Mesenteric fat pad (tissue), 1 donor: ENCODE measurements at places on chromosomes 12 and 14.

DNA sequence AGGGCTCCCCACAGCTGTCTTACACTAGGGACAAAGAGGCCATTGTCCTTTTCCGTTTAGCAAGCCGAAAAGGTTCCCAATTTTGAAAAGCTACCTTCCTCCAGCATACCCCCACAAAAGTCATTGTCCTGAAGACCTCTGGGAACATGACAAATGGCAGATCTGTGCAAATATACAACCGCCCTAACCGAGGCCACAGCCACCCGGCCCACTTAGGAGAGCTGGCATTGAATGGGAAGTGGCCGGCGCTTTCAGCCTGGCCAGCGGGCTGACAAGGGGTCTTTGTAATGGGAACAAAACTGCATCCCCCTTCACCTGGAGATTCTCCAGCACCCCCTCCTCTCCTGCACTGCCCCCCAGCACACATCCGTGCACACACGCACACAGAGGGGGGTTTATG, 48.1 kb upstream of the VASH1 start:
- DNase-seq: no peak

GRCh38 chr12:4974217-4974616, 64.5 kb downstream of the KCNA1 start:
- DNase-seq: no peak

- DNase-seq: no peak
These were observed 906 bp downstream of the MARK3 start for GRCh38 chr14:103385929-103386712.

GRCh38 chr12:51811203-51812202, 37.0 kb downstream of the FIGNL2 start:
- no peak for DNase-seq

DNA sequence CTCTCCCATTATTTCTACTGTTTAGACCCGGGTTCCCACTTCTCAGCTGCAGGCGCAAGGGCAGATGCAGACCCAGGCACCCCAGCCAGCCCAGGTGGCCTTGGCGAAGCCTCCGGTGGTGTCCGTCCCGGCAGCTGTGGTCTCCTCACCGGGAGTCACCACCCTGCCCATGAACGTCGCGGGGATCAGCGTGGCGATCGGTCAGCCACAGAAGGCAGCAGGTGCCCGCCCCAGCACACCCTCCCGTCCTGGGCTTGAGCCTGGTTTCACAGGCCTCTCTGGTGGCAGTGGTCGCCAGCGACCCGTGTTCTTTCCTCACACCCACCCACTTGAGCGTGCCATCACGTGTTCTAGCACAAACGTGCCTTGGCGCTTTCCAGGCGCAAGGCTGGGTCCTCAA, 77.4 kb downstream of the DDX51 start:
- DNase-seq: no peak

- peak; percentile 67 for DNase-seq
These were observed 61.6 kb downstream of the BEGAIN start for GRCh38 chr14:100525615-100526014.

DNA sequence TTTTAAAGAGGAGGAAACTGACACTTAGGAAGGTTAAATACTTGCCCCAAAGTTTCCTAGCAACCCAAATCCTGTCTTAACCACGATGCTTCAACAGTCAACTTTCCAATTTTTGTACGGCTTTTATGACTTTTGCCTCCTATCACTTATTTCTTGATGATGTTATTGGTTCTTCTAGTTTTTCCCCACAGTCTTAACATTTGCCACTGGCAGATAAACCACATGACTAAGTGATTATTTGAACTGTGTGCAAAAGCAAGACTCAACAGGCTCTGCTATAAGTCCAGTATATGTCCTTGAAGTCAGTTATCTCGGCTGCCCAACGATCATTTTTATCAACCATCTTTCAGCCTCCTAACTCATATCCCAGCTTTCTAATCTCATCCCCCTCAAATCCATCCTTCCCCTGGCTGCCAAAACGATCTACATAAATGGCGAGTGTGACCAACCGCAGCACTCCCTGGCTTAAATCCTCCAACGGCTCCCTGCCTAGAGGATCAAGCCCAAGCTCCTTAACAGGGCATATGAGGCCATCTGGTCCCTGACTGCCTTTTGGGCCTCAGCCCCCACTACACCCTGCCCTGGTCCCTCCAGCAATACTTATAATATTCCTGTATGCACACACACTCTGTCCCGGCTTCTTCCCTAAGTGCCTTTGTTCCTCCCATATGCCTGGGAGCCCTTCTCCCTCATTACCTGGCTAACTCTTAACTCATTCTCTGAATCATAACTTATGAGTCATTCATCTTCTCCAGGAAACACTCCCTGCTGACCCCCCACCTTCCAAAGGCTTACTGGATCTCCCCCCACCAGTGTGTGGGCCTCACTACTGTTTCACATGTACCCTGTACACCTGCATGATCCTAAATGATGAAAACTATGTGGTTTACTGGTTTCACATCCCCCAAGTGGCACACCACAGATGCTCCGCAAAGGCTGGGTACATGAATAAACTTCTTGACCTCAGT, 8.8 kb downstream of the VPS37B start:
- DNase-seq: no peak

DNA sequence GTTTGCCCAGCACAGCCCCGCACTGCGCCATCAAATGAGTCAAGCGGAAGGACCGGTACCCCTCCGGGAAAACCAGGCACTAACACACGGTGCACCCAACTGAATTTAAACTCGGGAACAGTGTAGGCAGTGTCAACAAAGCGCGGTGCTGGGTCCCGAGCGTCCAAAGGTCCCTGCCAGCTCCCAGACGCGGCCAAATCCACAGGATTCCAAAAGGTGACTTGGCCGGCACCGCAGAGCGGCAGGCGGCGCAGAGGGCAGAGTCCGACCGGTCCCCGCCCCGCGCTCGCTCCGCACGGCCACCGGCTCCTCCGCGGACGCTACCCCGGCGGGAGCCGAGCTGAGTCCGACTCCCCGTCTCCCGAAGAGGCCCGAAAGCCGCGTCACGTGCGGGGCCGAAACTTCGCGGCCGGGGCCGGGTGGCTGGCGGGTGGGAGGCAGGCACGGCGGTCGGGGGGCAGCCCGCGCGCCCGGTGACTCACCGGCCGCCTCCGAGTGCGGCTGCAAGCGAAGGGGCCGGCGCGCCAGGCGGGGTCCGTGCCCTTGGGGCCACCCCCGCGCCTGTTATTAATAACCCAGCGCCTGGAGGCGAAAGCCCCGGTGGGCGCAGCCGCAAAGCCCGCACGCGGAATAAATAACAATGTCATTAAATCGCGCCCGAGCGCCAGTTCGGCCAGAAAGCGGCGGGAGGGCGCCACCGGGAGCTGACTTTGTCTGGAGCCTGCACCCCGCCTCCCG, 863 bp downstream of the DENND5B start:
- peak; percentile 91 for DNase-seq

DNA sequence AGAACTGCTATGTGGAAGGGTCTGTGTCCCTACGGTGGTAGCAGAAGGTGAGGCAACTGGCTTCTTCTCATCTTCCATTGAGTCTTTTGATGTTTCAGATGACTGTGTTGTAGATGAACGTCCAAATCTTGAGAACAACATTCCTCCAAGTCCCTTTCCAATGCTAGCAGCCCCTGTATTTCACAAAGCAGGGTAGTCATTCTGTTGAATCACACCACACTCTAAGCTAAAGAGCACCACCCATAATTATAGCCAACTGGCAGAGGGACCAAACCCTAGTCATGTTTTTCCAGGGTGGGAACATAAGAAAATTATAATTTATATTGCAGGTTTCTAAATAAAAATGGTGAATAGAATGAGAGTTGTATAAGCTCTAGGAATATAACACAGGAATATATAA, 98.7 kb downstream of the DDHD1 start:
- no peak for DNase-seq

GRCh38 chr14:45526715-45527549, 273.9 kb upstream of the MIS18BP1 start:
- no peak for DNase-seq

DNA sequence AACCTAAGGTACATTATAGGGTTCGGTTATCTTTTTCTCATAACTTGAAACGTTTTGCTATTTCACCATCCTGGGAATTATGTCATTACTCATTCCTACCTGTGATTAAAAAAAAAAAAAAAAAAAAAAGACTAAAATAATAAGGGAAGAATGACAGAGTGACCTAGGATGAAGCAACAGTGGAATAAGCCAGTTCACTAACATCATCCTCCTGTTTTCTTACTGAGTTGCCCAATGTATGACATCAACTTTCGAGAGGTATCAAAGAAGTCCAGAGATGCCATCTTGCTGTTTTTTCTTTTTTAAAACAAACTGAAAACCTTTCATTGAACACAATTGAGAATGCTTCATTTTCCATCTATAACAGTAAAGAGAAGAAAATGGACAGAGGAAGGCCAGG, 42.8 kb downstream of the AMN start:
- no peak for DNase-seq

GRCh38 chr12:7609495-7609894, 56.2 kb downstream of the APOBEC1 start:
- DNase-seq: no peak

DNA sequence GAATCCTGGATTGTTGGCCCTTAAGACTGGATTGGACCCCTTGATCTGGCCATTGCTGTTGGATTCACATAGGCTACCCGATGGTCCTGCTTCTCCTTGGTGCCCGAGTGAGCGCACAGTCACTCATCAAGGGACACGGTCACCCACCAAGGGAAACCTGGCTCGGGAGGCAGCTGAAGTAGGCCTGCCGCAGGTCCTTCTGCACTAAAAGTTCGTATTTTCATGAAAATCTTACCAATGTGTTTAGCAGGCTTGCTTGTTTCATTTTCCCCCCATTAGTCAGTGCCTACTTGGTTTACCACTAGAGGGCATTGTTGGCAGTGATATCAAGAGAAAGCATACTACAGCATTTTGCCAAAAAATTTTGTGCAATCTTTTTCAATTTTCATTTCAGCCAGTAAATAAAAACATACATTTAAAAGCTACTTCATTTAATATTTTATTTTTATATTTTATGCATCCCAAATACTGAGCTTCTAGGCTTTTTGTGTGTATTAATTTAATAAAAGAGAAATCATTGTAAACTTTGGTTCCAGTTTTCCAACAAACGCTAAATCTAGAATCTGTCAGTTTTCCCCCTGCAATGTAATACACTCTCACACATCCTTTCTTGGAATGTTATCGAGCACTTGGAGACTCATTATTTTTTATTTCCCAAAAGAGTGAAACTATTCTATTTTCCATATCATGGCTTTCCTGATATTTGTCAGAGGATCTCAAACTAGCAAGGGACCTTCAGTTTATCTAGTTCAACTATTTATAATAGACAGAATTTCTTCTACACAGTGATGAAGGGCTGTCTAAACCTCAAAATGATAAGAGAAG, 116.7 kb downstream of the LMNTD1 start:
- no peak for DNase-seq

DNA sequence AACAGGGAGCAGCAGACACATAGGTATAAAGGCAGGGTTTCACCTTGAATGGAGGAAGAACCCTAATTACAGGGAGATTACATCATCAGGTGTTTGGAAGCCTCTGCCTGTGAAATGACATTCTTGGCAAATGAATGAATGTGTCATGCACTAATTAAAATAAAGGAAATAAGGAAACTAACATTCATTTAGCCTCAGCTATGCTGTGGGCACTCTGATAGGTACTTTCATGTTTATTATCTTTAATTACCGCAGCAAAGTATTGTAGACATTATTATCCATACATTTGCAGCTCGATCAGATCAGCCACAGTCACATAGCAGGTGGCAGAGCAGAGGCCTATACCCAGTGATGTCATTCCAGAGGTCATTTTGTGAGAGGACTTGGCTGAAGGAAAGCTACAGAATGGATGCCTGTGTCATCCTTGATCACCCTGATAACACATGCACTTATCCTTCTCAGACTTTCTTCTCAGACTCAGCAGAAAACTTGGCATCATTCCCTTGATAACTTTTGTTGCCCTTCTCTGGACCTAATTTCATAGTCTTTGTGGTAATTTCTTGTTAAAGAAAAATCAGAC, 18.4 kb downstream of the ZNF664 start:
- no peak for DNase-seq
